ENCODE measurements at places on chromosomes 2 and 18.

GRCh38 chr2:44358503-44358902, 2.8 kb downstream of the PREPL start:
- DNase-seq = peak; percentile 5

GRCh38 chr2:18376936-18377335, 183.5 kb downstream of the RDH14 start:
- no peak for DNase-seq

DNA sequence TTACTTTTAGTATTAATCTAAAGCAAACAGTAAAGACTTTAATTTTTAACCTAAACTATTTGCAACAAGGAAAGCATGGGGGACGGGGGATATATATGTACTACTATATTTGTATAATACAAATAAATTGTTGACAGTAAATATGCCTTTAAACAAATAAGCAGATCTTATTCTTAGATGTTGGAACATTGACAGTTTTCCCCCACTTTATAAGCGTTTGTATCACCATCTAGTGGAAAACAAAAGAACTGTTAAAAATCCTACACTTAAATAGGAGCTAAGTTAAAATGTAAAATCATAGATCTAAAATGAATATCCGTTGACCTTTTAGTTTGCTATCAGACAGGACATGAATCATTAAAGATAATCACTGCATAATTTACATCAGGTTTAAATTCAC, 50.0 kb downstream of the RBBP8 start:
- DNase-seq = no peak

- no peak for DNase-seq
Observed at GRCh38 chr18:54125429-54125828, 99.0 kb downstream of the MBD2 start.

GRCh38 chr2:69559442-69560146, 83.9 kb downstream of the AAK1 start:
- no peak for DNase-seq

GRCh38 chr2:160075171-160075570, 12.8 kb upstream of the PLA2R1 start:
- no peak for DNase-seq

- no peak for DNase-seq
Observed at GRCh38 chr2:3864943-3865865, 161.8 kb downstream of the DCDC2C start.

DNA sequence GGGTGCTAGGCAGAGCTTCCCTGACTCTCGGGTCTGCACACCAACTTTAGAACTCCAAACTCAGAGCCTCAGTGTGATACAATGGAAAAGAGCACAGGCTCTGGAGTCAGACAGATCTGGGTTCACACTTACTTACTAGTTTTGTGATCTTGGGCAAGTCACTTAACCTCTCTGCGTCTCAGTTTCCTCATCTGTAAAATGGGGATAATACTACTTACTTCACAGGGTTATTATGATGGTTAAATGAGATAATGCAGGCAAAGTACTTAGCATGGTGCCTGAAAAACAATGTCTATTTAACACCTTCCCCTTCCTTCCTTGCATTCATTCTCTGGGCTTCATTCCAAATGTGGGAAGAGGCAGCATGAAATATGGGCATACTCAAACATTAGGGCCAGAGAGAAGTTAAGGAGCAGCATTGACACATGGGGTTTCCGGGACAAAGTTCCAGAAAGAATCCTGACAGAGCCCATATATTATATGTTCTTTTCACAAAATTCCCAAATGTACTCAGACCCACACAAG, 13.3 kb downstream of the DNAJC27 start:
- DNase-seq = no peak

DNA sequence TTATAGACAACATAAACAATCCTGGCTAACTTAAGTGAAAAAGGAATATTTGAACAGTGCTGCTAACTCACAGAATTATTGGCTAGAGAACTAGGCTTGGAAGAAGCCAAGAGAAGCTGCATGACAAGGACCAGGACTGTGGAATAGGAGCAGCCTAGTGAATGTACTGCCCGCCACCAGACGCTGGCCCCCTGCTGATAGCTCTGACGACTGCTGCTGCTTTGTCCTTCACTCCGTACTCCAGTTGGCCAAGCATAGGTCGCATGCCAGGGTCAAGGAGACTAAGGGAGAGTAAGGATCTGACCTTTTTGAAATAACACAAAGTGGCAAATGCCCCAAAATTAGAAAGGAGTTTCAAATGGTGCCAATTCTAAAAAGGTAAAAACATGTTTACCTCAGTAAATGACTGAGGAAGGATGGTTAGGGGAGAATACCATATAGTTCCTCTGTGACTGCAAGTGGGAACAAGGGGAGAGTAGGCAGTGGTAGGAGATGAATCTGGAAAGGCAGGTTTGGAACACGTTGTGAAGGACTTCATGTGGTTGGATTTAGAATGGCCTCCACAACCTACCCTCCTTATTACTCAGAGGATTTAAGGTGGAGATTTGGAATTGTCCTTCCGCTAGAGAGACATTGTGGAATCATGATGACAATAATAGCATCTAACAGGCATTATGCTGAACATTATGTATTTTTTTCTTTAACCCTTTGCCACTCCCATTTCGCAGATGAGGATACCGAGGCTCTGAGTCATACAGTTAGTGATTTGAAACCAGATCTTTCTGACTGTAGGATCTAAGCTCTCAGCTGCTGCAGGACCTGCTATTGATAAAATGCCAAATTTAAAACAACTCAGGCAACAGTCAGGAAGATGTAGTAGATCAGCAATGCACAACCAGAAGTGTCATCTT, 19.5 kb downstream of the STRADB start:
- no peak for DNase-seq

DNA sequence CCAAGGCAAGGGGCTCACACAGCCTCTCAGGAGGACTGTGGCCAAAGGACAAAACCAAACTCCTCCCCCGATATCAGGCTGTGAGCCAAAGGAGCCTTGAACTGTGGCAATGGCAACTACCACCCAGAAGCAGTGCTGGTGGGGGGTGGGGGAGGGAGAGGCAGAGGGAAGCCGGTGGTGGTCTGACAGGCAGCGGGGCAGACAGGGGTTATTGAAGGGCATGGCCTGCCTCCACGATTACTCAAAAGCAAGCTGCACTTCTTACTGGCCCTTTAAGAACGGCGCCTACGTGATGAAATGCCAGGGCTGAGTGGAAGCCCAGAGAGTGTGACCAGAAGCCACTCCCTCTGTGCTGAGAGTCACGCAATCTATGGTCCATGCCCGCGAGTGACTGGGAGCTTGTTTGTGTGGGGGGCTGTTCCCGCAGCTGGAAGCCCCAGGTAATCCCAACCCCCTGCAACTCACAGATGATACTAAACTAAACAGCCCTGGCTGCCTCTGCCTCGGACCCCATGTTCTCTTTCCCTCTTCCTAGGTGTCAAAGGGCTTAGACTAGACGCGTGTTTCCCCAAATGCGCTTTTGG, 128.2 kb upstream of the CXCR4 start:
- no peak for DNase-seq

DNA sequence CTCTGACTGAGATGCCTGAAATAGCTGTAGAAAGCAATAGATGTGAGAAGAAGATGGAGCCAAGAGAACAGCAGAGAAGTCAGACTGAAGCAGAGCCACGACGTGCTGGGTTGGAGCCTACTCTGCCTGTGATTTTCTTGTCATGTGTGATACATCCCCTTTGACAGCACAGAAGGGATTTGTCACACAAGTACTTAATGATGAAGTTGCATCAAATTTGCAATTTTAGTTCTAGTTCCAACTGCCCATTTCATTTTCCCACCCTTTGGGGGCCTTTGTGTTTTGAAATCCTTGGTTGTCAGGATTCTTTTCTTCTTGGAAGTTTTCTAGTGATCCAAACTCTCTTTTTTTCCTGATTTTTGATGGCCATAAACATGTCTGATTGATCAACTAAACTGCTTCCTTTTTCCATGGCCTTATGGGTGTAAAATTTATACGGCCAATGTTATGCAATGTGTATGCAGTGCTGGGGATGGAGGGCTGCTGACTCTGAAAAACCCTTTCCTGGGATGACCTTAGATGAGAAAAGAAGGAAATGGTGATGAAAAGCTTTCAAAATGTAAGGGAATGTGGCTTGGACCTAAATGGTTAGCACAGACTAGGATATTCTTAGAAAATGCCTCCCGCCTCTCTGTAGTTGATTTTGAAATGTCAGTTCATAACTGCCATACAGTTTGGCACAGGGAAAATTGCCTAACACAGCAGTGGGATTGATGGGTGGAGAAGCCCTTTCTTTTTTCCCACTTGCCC, 9.6 kb upstream of the B3GNT2 start:
- no peak for DNase-seq

DNA sequence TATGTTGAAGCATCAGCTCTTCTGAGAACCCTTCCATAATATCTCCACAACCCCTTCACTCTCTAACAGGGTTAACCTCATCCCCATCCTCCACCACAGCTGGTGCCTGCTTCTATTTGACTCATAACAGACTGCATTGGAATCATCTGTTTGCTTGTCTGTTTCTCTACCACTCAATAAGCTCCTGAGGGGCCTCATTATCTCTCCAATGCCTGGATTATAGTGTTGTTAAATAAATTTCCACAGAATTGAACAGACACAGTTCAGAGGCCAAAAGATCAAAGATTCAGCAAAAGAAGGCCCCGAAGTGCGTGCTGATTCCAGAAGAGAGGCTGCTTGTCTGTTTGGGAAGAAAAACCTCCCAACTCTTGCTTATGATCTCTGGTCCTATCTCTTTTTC, 33.7 kb upstream of the FAM98A start:
- no peak for DNase-seq

DNA sequence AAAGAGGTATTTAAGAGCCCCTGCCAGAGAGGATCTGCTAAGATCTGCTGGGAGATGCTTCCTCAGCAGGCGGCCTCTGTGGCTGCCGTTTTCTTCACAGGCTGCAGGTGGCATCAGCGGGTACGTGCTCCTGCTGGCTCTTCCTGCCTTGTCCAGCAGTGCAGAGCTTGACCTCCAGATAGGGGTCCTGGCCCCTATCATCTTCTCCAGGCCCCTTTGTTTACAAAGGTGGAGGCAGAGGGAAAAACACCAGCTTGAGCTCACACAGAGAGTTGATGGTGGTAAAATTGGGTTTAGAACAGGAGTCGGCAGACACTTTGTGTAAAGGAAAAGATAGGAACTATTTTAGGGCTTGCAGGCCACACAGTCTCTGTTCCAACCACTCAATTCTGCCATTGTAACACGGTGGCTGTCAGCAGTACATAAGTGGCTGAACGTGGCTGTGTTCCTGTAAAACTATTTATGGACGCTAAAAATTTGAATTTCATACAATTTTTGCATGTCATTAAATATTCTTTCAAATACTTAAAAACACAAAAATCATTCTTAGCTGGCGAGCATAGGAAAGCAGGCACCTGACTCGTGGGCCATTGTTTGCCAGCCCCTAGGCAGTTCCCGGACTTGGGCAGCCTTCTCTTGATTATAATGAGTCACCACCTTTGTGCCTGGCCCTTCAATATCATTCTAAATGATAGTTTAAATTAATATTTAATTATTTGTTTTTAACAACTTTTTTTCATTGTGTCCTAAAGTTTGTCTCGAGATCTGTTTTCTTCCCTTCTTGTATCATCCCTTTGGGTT, 98.2 kb upstream of the B3GNT7 start:
- no peak for DNase-seq

DNA sequence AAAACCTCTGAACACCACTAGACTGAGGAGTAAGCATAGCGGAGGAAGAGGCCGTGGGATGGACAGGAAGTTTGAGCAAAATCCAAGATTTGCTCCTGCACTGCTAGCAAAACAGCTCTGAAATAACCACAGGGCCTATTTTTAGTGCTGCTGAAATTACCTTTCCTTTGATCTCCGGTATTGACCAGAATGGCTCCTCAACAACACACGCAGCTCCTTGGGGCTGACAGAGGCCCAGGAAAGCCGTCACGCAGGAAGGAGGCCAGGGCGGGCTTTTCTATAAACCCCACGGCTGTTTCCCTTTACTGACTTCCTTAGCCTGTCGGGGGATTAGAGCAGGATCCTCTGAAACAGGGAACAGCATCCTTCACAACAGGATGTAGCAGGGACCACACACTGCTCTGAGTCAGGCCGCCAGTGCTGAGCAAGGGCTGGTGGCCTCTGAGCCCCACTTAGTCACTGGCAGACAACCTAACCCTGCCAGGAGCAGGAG, 80.8 kb upstream of the LCLAT1 start:
- no peak for DNase-seq

DNA sequence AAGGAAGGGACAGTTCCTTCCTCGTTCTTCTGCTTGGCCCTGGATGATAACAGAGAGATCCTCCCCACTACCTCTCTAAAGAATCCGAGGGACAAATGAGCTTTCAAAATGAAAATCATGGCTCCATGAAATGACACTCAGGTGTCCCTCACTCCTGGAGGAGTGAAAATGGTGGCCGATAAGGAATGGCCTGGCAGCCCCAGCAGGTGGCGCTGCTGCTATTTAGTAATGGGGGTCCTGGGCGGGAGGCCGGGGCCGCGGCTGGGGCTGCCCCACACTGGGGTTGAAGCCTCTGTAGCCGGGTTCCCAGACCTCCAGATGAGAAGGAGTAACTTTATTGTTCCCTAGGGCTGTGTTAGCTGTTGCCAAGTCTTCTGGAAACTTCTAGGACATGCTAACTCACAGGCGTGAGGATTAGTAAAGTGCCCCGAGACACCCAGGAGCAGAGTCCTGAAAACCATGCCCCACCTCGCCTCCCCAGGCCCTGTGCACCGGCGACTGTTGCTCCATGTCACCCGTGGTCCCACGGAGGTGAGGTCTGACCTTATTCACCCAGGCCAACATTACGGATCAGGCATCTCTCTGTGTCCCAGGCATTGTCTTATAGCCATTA, 138.0 kb downstream of the CTIF start:
- DNase-seq = peak; percentile 12

DNA sequence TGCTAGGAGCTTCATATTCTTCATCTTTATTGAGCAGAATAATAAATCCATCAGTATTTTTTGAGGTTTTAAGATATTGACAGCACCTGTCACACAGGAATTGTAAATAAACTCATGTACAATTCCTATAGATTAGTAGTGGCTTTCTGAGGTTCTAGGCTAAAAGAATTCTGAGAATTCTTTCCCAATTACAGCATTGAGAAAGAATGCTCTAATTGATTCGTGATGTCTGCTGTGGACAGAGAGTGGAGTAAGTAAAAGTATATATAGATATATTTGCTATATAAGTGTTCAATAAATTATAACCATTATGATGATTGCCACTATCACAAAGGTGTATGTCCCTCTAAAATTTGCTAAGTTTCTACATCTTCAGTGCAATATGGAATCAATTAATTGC, 186.5 kb upstream of the NRP2 start:
- no peak for DNase-seq

- DNase-seq = no peak
Observed at GRCh38 chr2:3665886-3666612, 8.0 kb downstream of the ALLC start.
